Amniotic stem cell (primary cell): ENCODE measurements at places on chromosomes 13 and 19.

DNA sequence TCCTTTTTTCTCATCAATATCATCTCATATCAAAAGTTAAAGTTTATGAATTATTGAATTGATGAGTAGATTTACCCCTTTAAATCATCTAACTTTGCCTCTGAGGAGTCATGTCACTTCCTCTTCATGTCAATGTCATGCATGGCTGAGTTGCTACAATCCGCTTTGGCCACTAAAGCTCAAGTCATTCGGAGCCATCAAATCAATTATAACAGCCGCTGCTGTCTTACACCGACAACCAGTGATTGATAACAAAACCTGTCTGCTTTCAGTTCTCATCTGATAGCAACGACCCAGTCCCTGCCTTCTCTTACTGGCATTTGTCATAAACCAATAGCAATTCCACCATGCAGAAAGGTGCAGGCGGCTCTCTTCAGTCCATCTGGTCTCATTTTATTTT lies 429.3 kb downstream of the DIAPH3 start:
- no peak for DNase-seq

DNA sequence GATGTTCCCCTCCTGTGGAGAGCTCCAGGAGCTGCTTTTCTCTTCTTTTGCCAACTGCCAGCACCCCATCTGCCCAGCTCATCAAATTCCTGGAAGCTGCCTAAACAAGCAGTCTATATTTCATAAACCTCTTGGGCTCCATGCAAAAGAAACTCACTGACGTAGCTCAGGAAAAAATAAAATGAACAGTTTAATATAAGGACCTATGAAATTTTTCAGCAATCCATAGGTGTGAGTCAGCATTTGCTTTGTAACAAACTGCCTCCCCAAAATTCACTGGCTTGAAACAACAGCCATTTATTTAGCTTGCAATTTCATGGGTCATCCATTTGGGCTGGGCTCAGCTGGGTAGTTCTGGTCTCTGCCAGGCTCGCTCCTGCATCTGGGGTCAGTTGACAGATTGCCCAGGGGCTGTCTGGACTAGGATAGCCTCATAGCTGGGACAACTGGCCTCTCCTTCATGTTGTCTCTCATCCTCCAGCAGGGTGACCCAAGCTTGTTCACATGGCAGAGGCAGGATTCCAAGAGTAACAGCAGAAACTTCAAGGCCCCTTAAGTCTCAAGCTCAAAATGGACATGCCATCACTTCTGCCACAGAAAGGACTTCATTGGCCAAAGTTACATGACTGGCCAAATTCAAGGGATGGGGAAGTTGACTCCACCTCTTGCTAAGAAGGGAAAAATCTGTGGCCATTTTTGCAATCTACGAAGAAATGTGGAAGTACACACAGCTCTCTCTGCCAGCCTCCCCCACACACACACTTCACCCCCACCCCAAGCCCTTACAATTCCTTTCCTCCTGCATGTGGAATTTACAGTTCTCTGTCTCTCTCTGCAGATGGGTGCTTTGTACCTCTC lies 7.9 kb upstream of the PVR start:
- no peak for DNase-seq

DNA sequence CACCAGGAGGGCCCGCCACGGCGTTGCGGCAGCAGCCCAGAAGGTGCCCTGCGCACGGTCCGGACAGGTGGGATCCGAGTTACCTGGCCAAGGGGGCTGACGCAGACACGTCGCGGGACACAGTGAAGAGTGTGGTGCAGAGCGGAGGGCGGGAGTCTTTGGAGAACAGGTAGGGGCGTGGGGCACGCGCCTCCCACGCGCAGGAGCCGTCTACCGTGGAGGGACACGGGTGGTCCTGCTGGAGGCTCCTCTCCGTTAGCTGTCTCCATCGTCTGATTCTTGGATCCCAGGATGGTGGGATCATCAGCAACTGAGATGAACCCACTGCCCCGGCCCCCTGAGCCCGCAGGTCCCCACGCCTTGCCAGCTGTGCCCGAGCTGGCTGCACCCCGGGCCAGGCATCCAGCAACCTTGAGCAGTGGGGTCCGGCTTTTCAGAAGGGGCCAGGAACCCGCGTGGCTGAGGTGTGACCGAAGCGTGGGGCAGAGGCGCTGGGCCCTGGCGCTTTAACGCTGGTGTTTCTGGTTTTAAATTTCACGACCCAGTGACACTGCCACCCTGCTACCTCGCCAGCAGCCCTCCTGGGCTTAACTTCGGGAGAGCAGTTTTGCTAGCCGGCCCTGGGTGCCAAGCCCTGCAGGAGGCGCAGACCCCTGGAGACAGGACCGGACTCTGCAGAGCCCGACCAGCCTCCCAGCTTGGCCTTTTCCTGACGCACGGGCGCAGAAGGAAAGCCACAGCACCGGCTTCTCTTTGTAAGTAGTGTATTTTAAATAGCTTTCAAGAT lies 7.3 kb downstream of the FGF22 start:
- DNase-seq, result no peak

- DNase-seq, result no peak
Observed at GRCh38 chr19:40035996-40036395, 20.0 kb downstream of the ZNF780B start.

GRCh38 chr19:50393589-50393988 lies 9.4 kb downstream of the POLD1 start:
- DNase-seq, result no peak

DNA sequence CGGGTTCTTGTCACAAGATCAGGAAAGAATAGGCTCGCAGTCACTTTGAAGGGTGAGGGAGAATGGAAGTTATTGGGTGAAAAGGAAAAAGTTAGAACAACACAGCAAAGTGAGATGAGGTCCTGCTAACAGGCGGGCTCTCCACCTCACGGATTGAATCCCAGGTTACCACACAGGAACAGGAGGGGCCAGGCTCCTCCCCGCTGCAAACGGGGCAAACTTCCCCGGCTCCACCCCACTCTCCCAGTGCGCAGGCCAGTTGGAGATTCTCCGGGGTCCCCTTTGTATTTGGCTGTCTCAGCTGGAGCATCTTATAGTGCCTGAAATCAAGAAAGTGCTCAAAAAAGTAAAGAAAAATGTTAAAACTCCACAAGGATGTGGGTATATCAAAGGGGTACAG lies 78.3 kb upstream of the IPO5 start:
- DNase-seq, result no peak

GRCh38 chr19:17685451-17686022 lies 2.6 kb downstream of the UNC13A start:
- no peak for DNase-seq

- no peak for DNase-seq
Observed at GRCh38 chr13:31018511-31018910, 86.1 kb downstream of the TEX26 start.

DNA sequence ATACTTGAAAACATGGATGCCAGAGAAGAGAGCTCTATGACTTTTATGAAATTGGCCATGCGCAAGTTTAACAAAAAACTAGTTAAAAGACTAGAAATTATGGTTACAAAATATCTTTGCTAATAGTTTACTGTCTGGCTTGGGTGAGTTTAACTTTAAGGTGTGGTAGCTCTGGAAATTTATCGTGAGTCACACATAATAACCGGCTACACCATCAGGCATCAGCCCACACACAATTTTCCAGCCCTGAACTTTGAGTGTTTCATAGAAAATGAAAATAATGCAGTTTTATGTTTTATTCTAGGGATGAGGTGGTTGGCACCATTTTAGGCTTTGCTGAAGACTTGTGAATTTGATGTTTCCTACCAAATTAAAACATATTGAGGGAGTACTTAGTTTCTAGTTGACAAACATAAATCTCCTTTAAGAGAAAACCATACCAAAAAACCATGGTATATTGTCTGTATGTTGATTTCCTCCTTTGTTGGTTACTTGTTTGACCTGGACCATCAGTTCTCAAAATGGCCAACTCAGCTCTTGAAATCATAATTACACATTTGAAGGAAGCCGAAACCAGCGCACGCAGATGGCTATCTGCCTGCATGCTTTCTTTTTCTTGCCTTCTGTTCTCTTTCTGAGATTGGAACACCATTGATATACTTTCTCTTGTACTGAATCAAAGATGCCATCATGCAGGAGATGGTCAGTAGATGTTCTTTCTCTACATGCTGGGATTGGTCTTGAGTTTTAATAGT lies 125.1 kb downstream of the AKAP11 start:
- no peak for DNase-seq

DNA sequence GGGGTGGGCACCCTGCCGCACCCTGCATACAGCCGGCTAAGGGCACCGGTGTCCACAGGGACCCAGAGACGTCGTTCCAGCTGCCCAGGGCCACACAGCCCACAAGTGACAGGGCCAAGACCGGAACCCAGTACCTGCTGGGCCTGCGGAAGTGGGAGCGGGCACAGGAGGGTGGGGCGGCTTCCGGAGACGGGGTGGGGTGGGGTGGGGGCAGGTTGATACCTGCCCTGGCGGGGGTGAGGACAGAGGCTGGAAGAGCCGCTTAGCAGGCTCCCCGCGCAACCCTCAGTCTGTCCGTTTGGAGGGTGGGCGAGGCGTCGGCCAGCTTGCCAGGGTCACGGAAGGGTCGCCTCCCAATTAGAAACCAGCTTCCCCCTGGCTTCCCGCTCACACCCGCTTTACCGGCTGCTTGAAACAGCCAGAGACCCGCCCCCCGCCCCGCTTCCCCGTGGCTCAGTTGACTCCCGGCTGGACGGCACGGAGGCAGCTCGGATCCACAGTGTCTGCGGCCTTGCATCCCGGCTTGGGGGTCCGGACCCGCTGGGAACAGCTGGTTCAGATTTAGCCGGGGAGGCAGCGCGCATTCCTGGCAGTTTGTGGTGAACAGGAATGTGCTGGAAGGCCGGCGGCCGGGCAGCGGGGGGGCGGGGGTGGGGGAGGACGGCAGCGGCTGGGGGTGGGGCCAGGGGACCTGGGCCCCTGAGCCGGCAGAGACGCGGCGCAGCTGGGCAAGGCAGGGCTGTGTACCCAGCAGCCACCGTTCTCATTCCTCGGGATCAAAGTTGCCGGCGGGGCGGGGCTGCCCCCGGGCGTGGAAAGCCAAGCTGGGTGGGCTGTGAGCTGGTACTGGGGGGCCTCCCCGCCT lies 1.9 kb downstream of the CNN2 start:
- DNase-seq, result peak; percentile 83

DNA sequence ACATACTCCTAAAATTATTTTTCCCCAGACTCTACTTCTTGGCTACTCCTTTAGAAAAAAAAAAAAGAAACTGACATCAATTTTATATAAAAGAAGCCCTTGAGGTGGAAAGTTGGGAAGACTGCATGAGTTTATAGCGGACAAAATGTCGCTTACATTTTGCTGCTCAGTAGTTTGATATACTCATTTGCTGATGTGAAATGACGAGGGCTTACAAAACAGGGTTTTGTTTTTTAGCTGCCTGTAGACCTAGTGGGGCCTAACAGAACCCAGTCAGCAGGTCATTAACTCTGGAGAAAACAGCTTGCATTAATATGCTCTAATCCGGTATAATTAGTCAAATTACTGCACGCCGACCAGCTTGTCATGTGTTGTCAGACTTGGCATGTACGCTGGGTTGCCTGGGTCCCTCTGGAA lies 37.6 kb upstream of the MAB21L1 start:
- no peak for DNase-seq

- no peak for DNase-seq
Observed at GRCh38 chr19:53646144-53646543, 14.3 kb downstream of the DPRX start.

DNA sequence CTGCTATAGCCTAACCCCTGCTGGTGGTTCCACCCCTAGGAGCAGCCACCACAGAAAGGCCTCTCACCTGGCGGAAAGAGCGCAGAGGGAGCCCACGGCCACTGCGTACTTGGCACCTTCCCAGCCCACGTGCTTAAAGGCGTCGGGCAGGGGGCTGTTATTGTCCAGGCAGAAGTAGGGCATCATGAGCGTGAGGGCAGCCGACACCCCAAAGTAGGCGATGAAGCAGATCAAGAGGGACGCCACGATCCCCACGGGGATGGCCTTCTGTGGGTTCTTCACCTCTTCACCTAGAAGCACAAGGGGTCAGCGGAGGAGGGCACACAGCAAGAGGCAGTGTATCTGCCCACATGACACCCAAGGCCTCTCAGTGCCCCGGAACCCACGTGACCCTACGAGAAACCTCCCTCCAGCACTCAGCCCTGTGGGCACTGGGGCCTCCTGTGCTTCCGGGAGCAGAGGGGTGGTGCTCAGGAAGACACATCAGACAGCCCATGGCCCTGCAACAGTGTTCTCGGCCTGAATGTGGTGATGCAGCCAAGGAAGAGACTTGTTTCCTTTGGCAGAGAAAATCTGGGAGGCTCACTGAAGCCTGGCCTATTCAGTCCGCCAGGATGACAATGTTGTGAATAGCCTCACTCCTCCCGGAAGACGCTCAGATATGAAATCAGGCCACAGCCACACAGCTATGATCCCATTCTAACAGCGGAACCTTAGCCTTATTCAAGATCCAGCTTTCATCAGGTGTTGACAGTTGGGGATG lies 72.1 kb downstream of the SLC7A1 start:
- DNase-seq, result no peak

DNA sequence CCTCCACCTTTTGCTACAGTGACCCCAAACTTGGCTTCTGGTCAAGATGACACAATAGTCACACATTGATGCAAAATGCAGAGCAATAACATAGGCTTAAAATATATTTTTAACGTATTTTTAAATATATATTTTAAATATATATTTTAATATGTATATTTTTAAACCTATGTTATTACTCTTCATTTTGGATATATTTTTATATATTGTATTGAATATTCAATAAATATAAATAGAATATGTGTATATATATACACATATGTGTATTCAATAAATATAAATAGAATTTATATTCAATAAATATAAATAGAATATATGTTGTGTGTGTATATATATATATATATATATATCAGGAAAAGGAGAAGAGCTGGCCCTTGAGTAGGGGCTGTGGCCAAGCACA lies 115.6 kb downstream of the POU4F1 start:
- no peak for DNase-seq

DNA sequence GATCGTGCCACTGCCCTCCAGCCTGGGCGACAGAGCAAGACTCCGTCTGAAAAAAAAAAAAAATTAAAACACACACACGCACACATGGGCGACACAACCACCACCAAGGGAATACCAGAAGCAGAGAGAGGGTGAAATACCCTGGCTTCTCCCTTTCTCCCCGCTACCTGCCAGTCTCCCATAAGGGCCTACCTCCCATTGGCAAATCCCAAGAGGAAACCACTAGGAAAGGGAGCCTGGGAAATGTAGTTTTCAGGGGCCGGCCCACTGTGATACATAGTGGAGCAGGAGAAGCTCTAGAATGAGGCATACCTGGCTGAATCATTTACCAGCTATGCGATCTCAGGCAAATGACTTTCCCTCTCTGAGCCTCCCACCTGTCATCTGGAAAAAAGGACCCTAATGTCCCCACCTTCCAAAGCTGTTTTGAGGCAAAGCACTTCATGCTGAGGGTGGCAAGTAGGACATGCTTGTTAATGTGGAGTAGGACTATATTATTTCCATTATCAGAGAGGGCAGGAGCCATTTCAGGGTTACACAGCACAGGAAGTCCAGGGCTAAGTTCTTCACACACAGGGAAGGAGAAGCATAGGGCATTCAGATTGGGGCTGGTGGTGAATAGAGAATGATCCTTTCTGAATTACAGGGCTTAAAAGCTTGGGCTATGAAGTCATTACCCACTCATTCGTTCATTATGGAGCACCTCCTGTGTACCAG lies 14.3 kb upstream of the HNRNPUL1 start:
- no peak for DNase-seq

- no peak for DNase-seq
Observed at GRCh38 chr13:76837801-76838200, 48.4 kb downstream of the KCTD12 start.

GRCh38 chr13:33050161-33050560 lies 33.9 kb downstream of the KL start:
- no peak for DNase-seq
